CD4-positive, alpha-beta T cell treated with Interferon alpha-2 for 1 hour (primary cell): ENCODE measurements at places on chromosomes 6 and 20.

DNA sequence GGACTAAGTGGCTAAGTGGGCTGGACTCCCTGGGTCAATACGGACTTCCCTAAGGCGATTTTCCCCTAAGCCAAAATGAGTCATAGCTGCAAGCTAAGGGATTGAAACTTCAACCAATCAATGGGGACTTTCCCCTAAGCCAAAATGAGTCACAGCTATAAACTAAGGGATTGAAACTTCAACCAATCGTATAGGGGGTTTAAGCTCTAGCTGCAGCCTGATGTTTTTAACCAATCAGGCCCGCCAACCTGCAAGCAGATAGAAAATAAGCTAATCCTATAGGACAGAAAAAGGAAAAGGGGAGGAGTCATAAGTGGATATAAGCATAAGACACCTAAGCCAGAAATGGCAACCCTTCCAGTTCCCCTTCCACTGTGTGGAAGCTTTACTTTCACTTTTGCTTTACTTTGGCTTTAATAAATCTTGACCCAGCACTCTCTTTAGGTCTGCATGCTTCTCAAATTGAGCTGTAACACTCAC lies 655.0 kb upstream of the HS3ST5 start:
- peak; percentile 36 for DNase-seq

- no peak for DNase-seq
Measured at GRCh38 chr6:166724576-166724975, 97.5 kb upstream of the RPS6KA2 start.

- no peak for DNase-seq
Measured at GRCh38 chr6:145819994-145820393, 5.4 kb upstream of the FBXO30 start.

DNA sequence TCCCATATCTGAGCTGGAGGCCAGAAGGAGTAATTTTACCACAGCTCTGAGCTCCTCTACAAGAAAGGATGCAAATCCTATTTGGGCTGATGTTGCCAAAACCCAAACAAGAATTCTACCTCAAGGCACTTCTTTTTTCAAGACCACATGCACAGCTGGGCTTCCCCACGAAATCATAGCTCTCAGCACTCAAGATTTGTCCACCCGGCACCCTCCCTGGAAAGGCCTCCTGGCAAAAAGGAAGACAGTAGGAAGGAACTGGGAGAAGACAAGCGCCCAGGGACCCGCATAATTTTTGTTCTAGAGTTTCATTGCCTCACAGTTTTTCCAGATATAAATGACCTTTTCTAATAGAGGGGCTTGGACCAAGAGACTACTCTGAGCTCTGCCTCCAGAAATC lies 90.5 kb downstream of the BANF2 start:
- no peak for DNase-seq

DNA sequence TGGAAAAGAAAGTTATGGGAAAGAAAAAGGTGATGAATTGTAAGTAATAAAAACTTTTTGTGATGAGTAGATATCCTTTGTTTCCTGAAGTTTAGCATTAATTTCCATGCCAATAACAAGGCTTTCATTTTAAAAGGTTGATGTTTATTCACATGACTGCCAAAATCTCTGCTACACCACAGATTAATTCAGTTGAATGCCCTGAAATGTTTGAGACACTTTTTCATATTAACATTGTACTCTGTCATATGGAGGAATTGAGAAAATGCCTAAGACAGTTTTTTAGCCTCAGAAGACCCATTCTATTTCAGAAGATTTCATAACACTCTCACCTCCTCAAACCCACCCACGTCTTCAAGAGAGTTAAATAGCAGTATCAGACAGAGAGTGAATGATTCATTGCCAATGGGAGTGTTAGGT lies 115.5 kb downstream of the ADGRG6 start:
- no peak for DNase-seq

DNA sequence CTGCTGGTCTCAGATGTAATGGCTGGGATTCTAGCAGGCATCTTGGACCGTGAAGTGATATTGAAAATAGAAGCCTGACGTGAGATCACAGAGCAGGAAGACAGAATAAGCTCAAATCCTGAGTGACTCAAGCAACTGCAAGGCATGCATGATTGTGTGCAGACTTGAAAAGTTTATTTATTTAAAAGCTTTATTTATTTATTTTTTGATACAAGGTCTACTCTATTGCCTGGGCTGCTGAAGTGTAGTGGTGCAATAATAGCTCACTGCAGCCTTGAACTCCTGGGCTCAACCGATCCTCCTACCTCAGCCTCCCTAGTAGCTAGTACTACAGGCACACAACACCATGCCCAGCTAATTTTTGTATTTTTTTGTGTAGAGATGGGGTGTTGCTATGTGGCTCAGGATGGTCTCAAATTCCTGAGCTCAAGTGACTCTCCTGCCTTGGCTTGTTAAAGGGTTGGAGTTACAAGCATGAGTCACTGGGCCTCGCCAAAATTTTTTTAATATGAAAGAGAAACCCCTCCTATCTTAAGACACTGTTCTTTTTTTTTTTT lies 40.1 kb upstream of the RNF144B start:
- DNase-seq = no peak

DNA sequence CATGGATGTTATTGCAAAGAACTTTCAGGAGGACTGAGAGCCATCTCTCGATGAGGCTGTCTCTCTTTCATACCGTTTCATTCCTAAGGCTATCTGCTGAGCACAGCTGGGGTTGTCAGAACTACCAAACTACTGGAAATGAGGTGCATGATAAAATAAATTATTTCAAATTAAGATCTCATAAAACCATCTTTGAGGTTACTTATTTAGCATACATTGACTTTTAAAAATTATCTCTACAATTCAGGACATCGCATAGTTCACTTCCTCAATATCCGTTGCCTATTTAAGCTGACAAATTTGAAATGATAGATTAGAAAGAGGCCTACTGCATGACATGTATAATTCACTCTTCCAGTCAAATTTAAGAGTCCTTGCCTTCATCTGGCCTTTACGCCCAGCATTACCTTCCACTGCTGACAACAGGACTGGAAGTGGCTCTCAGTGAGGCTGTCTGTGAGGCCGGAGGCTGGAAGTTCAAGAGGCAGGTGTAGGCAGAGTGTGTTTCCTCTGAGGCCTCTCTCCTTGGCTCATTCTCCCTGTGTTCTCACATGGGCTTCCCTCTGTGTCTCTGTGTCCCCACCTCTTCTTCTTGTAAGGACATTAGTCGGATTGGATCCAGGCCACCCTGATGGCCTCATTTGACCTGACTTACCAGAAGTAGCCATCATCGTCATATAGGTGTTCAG lies 12.8 kb upstream of the DUSP22 start:
- no peak for DNase-seq

DNA sequence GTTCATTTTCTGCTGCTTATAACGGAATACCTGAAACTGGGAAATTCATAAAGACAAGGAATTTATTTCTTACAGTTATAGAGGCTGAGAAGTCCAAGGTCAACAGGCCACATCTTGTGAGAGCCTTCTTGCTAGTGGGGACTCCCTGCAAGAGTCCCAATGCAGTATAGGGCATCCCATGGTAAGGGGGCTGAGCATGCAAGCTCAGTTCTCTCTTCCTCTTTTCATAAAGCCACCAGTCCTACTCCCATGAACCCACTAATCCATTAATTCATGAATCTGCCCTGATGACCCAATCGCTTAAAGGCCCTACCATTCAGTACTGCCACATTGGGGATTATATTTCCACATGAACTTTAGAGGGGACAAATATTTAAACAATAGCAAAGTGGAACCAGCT lies 26.5 kb downstream of the CYB5R4 start:
- DNase-seq = no peak

DNA sequence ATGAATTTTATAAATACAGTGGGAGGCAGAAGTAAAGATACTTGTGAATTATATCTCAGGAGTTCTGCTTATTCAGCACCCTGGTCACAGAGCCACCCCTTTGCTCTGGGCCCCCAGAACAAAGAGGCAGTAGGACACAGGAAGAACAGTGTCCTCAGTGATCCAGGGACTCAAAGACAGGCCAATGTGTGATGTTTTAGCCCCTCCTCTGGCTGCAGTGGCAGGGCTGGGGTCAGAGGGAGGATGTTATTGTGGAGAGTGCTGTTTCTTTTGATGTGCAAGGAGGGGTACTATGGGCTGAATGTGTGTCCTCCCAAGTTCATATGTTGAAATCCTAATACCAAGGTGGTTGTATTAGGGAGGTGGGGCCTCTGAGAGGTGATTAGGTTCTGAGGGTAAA lies 74.1 kb upstream of the MAP3K7 start:
- DNase-seq = no peak

- DNase-seq = no peak
Measured at GRCh38 chr6:28497893-28498292, 17.7 kb downstream of the GPX6 start.

DNA sequence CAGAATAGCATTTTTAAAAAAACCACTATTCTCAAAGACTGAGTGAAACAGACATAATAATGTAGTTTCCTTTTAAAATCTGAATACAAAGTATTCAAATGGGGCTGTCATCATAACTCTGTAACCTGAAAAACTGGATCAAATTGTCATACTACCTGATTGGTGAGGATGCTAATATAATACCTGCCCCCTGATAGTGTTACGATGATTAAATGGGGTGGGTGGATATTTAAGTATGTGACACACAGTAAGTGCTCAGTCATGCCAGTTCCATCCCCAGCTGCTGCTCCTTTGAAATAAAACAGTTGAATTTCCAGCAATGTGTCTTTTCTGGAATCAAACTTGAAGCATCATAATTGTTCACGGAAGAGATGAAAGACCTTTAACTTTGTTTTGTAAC lies 8.9 kb downstream of the HTR1B start:
- no peak for DNase-seq

GRCh38 chr6:83592770-83593394 lies 80.5 kb downstream of the PRSS35 start:
- no peak for DNase-seq

DNA sequence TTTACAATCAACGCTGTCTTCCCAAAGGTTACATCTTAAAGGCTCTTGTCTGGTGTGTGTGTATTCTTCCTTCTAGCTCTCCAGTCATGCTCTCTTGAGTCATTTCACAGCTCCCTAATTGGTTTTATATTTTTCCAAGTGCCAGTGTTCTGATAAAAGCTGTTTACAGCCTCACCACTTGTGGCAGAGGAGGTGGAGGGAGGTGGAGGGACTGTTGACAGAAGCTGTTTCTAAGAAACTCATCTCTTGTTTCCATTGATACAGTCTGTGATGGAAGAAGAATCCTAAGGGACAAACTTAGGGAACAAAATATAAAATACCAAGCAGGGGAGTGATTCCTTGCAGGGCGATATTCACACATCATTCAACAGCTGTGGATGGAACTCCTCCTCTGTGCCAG lies 64.0 kb downstream of the QRSL1 start:
- no peak for DNase-seq

- no peak for DNase-seq
Measured at GRCh38 chr6:115740907-115741306, 319.8 kb downstream of the FRK start.

DNA sequence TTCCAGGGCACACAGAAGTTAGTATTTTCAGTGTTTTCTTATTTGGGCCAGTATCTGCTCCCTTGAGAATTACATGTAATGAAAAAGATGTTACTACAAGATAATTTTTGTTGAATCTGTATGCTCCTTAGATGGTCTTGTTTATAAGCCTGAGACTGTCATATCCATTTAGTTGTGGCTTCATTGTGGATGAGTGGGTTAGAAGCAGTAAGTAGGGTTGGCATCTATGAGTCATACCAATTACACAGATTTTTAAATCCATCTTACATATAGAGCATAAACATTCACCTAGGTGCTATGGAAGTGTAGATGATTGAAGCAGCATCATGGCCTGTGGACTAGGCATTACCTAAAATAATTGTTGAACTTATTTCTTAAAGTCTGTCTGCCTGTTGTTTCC lies 13.5 kb upstream of the BAG2 start:
- DNase-seq = no peak

- DNase-seq = no peak
Measured at GRCh38 chr6:158839796-158840195, 20.6 kb upstream of the EZR start.

DNA sequence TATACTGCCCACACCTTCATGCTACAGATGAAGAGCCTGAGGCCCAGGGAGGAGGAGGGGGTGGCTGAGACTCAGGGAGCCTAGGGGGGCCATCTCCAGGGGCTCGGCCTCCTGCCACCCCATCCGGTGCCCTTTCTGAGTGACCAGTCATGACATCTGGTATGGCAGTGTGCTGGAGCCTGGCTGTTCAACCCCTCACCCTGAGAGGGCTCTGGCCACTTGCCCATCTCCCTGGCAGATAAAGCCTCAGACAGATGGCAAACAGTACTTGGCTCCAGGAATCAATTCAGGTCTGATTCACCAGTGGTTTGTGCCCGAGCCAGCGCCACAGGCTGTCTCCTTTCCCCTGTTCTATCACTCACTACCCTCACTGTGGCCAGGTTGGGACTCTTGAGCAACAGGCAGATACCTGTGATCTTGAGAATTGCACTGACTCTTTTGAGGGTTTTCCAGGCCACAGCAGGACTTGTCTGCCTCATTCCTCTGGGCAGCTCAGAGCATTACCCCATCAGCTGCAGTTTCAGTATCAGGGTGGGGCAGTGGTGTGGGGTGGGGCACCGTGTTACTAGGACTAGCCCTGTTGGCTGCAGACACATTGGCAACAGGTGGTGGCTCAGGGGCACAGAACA lies 22.8 kb downstream of the SRSF3 start:
- DNase-seq = no peak

DNA sequence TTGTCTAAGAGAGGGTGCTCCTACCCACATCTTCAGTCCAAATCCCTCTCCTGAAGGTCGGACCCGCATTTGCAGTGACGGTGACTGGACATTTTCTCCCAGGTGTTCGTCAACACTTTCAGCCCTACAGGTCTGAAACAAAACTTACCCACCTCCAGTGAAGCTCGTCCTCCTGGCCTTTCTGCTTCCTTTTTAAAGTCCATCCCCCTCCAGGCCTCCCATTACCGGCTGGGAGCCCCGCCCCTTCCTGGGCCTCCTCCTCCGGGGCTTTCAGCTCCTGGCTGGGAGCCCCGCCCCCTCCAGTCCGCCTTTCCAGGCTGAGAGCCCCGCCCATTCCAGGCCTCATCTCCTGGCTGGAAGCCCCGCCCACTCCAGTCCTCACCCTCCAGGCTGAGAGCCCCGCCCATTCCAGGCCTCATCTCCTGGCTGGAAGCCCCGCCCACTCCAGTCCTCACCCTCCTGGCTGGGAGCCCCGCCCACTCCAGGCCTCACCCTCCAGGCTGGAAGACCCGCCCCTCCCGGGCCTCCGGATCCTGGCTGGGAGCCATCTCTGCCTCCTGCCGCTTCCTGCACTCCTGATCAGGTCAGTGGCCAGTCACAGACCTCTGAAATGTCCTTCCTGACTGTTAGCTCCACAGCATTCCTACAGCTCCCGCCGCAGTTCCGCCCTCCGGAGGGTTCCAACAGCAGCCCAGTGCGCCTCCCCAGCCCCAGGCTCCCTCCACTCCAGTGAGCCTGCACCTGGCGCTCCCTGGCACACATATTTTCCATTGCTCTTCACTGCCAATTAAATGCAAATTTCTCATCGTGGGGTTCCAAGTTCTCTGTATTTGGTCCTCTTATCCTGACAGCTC lies 98.5 kb downstream of the LY86 start:
- DNase-seq = no peak

- DNase-seq = no peak
Measured at GRCh38 chr20:47349365-47350180, 6.9 kb downstream of the ZMYND8 start.

GRCh38 chr6:10278746-10279145 lies 136.1 kb downstream of the TFAP2A start:
- DNase-seq = no peak

GRCh38 chr6:28789553-28790083 lies 134.2 kb downstream of the TRIM27 start:
- DNase-seq = no peak

- no peak for DNase-seq
Measured at GRCh38 chr6:128882560-128882959, 378 bp upstream of the LAMA2 start.
